ENCODE measurements at places on chromosomes 16 and 17. TPM values are rescaled to one million over a fixed set of nuclear protein-coding genes. Genes with fewer than 3 reads are reported as not detected.

Gene KRTAP9-6
- total RNA-seq = not detected

Gene SLC12A3
- total RNA-seq = not detected

Gene TBC1D3K
- not detected for total RNA-seq

Gene CMTM1
- not detected for total RNA-seq

Gene ETV4
- 0.41 TPM for total RNA-seq

Measured in fibroblast of the aortic adventitia (primary cell).